ENCODE measurements at places on chromosomes 7 and 10.

- no peak for DNase-seq
These were observed 6.6 kb downstream of the DMBT1 start for GRCh38 chr10:122567056-122567660.

- no peak for DNase-seq
These were observed 767.0 kb downstream of the GRM8 start for GRCh38 chr7:126485791-126486190.

DNA sequence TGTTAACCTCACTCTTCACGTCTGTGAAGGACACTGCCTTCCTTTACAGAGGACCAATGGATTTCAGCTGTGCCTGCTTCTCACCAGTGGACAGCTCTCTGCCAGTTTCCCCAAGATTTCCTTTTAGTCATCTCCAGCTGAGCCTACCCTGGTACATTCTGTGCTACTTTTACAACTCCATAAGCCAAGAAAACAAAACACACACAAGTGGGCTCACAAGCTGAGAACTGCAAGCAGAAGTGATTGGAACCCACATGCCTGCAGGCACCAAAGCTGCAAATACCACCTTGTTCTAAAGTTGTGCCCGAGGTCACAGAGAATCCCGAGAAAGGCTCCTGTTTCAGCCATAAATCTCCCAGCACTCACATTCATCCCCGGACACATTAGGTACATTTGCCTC is 636.8 kb downstream of the PHTF2 start:
- no peak for DNase-seq

GRCh38 chr10:112202561-112203241 is 19.1 kb upstream of the GPAM start:
- no peak for DNase-seq

DNA sequence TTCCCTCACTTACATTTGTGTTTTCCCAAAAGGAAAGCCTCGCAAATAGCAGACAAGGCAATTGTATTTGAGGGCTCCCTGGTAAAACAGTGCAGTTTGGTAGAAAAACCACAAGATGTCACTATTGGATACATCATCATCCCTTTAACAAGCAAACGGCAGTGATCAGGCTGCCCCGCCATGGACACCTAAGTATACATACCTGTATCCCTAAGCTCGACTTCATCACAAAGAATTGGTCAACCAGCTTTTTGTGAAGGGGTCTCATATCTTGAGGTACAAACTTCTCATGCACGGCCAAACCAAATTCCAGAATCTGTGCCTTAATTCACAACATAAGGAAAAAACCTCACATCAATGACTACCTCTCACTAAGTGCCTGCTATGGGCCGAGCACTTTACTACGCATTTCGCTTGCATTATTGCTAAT is 179.5 kb upstream of the IMMP2L start:
- no peak for DNase-seq

GRCh38 chr7:45460379-45460778 is 113.8 kb upstream of the ADCY1 start:
- no peak for DNase-seq

DNA sequence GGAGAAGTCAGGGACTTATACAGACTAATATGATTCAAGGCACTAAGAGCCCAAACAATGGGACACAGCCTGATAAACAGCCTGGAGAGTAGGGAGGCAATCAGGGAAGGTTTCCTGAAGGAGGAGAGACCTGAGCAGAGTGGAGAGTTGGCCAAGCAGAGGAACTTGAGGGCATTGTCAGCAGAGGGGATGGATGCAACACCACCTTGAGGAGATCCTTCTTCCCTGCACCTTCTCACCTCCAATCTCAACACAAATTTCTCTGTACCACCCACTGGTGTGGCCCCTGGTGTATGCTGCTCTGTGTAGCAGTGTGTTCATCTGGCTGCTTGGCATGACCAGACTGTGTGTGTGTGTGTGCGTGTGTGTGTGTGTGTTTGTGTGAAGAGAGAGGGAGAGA is 146.2 kb downstream of the WDR11 start:
- DNase-seq = no peak

- no peak for DNase-seq
These were observed 191.7 kb downstream of the SEMA3E start for GRCh38 chr7:83457022-83457892.

DNA sequence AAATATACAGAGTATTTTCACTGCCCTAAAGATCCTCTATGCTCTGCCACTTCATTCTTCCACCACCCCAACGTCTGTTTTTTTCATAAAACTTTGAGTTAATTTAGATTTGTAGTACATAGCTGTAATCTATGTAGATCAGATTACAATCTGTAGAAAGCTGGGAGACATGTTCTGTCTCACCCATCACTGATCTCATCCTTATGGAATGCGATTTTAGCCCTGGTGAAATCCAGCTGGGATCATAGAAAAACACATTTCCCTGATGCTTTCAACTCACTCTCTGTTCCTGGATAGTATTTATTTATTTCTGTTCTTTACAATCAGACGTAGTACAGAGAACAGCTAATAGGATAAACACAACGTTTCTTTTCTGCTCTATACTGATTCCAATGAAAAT is 521.0 kb downstream of the KIF20B start:
- no peak for DNase-seq

GRCh38 chr10:78860260-78860914 is 208.4 kb upstream of the ZMIZ1 start:
- no peak for DNase-seq

DNA sequence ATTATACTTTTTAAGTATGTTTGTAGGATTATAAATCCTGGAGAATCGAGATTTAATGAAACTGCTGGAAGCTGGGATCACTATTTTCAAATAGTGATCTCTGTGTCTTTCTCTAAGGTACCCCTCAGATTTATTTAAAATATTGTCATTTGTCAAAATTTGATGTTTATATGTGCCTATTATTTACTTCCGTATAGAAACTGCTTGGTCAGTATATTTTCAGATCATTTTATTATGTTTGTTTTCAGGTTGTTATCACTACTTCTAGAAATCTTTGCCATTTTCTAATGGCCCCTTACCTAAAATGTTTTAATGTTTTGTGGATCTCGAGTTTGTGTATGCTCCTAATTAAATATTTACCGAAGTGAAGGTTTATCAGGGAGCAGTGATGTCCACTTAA is 183.7 kb downstream of the SND1 start:
- no peak for DNase-seq

DNA sequence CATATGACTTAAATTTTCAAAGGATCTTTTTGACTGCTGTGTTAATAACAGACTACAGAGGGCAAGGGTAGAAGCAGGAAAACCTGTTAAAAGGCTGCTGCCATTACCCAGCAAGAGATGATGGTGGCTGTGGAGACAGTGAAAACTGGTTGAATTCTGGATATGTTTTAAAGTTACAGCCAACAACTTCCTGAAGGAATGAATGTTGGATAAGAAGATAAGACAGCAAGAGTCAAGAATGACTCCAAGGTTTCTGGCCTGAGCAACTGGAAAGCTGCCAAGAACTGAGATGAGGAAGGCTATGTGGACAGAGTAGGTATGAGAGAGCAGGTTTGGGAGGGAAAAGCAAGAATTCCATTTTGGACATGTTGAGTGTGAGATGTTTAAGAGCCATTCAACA is 19.1 kb downstream of the CNOT4 start:
- DNase-seq = no peak

GRCh38 chr10:35770817-35771355 is 128.8 kb upstream of the FZD8 start:
- DNase-seq = no peak

GRCh38 chr7:47553309-47553708 is 28.6 kb downstream of the TNS3 start:
- DNase-seq = no peak

GRCh38 chr7:149816794-149817193 is 21.4 kb upstream of the ZNF862 start:
- DNase-seq = no peak

DNA sequence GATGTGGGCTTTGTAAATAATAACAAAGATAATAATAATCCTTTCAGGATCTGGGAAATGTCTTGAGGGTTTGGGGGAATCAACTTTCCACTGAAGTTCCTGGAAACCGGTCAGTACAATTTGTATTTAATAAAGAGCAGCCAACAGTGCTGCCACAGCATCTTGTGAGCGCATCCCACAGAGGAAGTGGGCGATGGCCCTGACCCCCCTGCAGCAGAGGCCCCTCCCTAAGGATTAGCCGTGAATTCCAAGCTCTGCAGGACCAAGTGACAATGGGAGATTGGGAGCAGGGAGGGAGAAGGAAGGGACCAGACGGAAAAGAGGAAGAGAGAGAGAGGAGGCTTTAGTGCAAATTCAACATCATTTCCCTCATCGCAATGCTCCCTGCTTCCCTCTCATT is 349.2 kb downstream of the RNLS start:
- DNase-seq = no peak

DNA sequence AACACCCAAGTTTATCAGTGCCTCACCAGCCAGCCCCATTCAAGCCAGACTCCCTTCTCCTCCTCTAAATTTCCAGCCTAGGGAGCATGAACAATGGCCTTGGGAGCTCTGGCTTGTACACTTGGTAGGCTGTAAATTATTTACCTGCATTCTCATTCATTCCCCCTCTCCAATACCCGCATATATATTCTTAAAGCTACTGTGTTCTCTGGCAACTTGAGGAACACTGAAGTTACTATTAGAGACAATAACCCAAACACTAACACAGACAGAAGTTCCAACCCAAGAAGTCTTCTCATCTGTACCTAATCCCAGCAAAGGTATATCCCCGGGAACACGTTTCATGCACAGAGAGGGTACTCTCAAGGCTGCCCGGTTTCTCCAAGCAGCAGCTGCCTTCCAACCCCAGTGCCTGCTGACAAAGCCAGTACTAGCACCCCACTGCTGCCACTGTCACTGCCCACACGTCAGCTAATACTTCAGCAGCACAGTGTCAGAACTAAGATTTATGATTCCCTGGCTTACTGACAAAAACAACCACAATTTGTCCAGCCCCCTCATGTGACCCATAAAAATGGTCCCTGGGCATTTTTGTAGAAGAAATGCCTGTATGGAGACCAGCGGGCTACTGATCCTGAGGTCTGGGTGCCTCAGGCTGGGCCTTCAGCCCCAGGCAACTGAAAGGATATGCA is 3.1 kb downstream of the WDR91 start:
- no peak for DNase-seq

- DNase-seq = no peak
These were observed 544.5 kb downstream of the KCNMA1 start for GRCh38 chr10:77093126-77093525.

- DNase-seq = no peak
These were observed 21.2 kb downstream of the CEP41 start for GRCh38 chr7:130419658-130420057.

GRCh38 chr7:52794621-52795020 is 240.8 kb upstream of the POM121L12 start:
- DNase-seq = no peak

GRCh38 chr7:112649560-112649959 is 140.6 kb downstream of the TMEM168 start:
- DNase-seq = no peak

- DNase-seq = no peak
These were observed 474.1 kb downstream of the PTPRN2 start for GRCh38 chr7:158113321-158114025.

- DNase-seq = no peak
These were observed 149.7 kb downstream of the NPSR1 start for GRCh38 chr7:34807548-34808340.

- DNase-seq = no peak
These were observed 141.6 kb upstream of the TCERG1L start for GRCh38 chr10:131452926-131453720.

DNA sequence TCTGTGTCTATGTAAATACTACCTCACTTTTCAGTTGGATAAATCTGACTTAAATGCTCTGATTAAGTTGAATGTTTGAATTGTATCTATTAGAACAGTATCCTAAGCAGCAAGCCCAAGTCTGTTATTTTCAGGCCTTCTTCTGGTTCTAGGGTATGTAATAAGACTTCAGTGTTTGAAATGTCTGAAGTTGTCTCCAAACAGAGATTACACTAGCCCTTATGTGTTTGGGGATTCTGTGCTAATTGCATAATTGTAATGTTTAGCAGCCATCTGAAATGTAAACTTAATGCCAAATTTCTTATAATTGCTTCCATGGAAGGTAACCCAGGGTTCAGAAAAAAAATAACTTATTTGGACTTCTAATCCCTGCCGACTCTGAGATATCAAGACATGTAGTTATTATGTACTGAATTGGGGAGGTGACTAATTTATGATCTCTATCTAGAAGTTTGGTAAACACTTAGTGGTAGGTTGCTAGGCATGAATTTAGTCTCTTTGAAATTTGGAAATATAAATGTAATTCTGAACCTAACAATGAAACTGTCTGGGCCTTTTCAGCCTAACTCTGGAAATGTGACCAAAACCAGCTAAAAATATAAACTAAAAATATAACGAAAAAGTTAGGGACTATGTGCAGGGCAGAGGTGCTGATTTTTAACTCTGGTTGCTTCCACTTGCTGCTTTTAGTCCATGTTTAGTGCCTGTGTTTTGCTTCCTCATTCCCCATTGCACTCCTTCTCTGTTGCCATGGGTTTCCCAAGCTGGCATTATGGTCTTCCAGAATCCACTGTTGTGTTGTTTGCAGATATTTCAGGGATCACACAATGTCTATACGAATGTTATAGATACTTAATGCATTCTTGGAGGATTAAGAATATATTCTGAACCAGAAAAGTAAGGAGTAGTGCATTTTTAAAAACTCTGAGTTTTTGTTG is 54.8 kb downstream of the MCU start:
- no peak for DNase-seq

- DNase-seq = no peak
These were observed 73.3 kb upstream of the FRMD4A start for GRCh38 chr10:14403881-14404623.

GRCh38 chr10:15237351-15237750 is 68.9 kb upstream of the NMT2 start:
- DNase-seq = no peak

DNA sequence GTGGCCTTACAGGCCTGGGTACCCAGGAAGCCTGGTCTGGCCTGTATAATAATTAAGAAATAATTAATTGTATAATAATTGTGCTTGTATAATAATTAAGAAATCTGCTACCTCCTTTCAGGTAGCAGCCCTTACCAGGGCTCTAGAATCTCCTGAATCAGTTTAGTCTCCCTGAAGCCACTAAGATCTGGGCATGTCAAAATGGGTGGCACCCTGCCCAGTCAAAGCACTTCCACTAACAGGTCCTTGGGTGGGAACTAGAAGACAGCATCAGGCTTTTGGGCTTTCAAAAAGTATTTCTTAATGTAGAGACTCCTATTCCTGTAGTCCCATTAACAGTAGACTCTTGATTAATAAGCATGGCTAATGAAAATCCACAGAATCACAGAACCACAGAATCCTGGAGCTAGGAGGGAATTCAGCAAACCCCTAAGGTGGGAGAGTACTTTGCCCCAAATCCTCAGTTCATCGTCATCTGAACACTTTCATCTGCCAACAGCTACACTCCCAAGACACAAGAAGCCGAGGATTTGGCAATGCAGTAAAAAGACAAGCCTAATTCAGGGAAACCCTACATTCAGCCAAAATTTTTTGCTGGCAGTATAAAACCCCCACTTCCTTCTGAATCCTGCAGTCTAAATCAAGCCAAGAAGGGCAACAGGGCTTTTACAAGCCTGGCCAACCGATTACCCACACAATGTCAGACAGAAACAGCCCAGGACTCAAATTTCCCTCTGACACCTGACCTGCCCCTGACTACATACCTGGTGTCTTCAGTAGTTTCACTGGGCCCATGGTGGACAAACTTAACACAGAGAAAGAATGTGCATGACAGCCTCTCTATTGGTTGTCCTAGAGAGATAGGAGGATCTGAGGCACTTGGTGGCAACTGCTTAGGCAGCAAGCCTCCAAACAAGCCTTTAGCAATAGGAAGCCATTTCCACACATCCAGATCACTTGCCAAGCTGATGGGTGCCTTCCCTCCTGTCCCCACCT is 5.9 kb upstream of the IL6 start:
- no peak for DNase-seq

Data from SK-N-MC (cell line).